Transverse colon (tissue), 4 donors: ENCODE measurements at places on chromosomes 5 and 9.

GRCh38 chr5:18959535-18959934 lies 1028.5 kb downstream of the CDH18 start:
- DNase-seq: no peak

- DNase-seq: no peak
These were observed 358.9 kb downstream of the DEPDC1B start for GRCh38 chr5:60340965-60341471.

- DNase-seq: peak; percentile 7
These were observed 920 bp downstream of the LPCAT1 start for GRCh38 chr5:1522601-1523479.

DNA sequence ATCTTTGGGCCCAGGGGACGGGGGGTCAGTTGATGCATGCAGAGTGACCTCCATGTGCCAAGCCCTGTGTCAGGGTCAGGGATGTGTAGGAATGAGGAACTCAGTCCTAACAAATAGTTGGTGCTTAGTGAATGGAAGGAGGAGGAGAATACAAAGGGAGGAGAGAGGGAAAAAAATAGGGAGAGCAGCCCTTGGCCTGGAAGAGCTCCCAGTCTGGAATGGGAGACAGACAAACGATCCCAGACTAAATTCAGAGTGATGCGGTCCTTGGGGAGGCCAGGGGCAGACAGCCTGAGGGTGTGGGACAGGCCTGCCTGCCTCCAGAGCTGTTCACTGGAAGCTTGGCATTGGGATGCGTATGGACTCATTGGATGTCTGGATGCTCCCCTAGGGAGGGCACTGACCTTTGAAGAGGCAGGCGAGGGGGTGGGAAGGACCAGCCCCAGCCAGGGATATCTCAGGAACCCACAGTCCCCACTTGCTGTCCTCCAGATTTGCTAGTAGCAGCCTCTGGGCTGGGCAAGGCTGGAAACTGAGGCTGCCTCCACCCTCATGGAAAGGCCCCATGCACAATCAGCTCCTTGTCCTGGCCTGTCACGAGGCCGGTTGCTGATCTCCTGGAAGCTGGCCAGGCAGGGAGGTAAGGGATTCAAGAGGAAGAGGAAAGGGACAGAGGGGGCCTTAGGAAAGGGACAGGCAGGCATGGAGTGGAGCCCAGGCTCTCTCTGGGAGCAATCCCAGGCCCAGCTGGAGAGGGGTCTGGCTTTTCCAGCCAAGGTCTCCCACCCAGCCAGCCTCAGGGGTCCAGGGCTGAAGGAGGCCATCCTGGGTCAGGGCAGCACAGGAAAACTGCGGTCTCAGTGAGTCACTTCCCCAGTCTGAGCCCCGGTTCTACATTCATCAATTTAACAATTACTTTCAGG lies 69.0 kb upstream of the GGTA1 start:
- DNase-seq: peak; percentile 24

DNA sequence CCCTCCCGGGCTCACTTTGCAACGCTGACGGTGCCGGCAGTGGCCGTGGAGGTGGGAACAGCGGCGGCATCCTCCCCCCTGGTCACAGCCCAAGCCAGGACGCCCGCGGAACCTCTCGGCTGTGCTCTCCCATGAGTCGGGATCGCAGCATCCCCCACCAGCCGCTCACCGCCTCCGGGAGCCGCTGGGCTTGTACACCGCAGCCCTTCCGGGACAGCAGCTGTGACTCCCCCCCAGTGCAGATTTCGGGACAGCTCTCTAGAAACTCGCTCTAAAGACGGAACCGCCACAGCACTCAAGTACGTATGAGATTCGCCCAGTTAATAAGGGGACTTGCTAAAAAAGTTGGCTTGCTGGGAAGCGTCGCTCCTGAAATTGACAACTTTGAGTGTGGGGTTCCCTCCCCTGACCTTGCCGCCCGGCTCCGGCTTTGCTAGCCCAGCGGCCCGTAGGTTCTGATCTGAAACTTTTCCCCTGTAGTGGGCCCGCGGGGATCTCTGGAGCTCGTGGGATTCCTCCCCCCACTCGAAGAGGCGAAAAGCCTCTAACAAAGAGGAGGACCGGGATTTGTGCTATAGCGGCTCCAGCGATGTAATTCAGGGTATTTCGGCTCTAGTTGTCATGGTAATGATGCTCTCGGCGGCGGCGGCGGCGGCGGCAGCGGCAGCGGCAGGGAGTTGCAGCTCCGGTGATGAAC lies 572 bp downstream of the NR4A3 start:
- peak; percentile 52 for DNase-seq

DNA sequence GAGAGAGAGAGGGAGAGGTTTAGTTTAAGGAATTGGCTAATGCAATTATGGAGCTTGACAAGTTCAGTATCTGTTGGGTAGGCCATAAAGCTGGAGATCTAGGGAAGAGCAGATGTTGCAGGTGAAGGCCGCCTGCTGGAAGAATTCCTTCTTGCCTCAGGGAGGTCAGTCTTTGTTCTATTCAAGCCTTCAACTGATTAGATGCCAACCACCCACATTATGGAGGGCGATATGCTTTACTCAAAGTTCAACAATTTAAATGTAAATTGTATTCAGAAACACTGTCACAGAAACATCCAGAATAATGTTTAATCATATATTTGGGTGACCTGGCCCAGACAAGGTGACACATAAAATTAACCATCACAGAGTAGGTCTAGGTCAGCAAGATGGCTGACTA lies 51.7 kb upstream of the SSBP2 start:
- DNase-seq: no peak

DNA sequence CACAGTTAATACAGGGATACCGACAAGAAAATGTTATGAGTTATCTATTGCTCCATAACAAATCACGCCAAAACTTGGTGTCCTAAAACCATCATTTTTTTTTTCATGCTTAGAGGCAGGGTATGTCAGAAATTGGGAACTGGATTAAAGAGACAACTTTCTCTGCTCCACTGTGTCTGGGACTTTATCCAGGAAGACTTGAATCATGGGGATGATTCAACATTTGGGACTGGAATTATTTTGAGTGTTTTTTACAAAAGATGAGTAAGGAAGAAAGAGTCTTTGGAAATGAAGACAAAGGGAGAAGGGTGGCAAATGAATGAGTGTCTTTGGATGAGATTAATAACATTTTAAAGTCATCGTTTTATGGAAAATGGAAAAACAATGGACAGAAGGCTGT lies 1883.7 kb upstream of the C9orf72 start:
- DNase-seq: no peak

DNA sequence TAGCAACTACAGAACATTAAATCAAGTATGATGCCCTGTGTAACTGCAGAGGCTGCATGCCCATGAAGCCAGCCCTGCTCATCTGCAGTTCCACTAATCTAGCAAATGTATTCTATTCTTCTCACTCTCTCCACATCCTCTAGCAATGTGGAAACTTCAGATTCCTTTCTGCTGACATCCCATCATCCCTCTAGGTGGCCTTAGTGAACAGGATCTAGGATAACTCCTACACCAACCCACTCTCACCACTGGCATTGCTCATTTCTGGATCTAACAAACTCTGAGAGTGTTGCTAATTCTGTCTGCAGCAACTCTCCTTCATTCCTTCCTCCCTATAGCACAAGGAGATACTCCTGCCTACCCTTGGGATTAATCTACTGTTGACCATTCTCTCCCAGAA lies 80.8 kb downstream of the FAM81B start:
- DNase-seq: no peak

DNA sequence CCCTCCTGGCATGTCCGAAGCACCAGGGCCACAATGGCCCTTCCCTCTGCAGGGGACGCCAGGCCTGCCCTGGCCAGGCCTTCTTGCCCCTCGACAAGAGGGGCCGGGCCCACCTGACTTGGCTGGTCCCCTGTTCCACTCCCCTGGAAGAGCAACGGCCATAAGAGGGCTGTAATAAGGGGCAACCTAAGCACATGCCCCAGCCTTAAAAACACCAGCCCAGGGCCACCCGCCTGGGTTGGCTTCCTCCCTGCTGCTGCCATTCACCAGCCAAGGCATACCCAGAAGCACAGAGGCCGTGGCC lies 8.5 kb downstream of the GFPT2 start:
- no peak for DNase-seq

- DNase-seq: no peak
These were observed 52.2 kb upstream of the TESK1 start for GRCh38 chr9:35552837-35553236.

DNA sequence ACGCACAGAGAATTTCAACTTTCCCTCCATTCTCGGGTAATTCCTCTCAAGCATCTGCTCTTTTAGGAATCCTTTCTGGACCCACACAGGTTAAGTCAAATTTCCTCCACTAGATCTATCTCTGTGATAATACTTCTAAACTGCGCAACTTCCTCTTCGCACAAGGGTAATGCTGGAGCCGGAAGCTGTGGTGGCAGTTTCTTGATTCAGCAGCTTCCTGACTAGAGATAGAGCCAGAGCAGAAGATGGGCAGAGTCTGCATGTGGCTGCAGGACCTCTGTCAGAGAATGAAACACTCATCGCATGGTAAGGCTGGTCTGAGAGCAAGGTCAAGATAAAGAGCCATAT lies 11.1 kb upstream of the CDC42SE2 start:
- peak; percentile 80 for DNase-seq

DNA sequence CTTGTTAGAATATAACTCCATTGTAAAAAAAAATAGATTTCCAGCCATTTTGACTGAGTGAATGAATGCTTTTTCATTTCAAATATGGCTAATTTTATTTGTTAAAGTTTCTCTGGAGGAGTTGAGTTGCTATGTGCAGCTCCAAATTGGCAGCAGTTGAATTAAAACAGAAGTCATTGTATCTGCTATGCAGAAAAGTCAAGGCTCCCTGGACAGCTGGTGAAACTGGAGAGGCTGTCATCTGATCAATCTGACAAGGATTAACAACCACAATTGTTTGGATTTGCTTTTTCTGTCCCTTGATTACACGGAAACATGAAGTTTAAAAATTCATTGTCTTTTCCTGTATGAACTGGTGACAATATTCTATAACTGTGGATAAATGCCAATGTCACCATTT lies 713.9 kb downstream of the EFNA5 start:
- DNase-seq: no peak

- DNase-seq: no peak
These were observed 1.7 kb downstream of the SNCB start for GRCh38 chr5:176628406-176629228.

GRCh38 chr9:33809506-33809905 lies 7.5 kb upstream of the UBE2R2 start:
- no peak for DNase-seq

DNA sequence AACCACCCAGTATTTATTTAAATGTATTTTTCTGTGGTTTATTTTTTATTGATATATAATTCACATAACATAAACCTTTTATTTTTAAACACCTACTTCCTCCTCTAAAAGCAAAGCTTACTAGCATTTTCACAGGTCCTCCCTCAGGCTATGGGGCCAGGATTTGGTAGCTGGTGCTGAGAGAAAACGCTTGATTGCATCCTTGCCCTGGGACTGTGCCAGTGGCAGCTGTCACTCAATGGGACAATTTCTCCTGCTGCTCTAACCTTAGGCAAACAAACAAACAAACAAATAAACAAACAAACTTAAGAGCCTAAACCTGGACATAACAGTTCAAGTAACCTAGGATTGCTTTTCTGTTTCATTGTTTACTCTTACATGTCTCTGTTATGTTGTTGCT lies 102.7 kb downstream of the FOCAD start:
- DNase-seq: no peak

GRCh38 chr5:148864113-148864841 lies 37.9 kb downstream of the ADRB2 start:
- no peak for DNase-seq

DNA sequence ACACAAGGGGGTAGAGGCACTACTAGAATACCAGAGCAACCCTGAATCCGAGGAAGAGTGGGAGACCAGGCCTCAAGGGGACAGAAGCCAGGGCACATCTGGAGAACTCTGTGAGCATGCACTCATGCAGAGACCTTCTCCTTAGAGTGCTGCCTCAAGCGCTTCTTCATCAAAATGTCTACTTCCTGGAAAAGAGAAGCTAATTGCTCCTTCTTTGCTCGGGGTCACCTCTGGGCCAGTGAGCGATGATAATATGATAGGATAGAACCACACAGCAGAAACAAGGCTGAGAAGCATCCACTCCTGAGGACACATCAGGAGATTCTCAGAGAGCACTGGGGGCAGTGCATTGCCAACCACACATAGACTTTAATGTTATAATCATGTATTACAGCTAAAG lies 23.7 kb upstream of the LMNB1 start:
- no peak for DNase-seq

DNA sequence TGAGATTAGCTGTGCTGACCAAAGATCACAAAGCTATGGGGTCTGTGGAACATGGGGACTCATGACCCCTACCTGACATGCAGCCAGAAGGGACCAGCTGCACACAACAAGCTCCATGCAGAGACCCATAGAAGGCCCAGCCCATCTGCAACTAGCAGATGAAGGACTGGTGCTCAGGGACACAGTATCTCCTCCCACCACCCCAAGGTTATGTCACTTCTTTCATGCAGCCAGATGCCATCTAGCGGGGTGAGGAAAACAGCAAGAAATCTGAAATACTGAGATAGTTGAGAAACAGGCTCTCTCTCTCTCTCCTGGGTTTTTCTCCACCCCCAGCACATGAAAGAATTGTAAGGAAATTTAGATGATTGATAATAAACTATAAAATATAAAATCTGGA lies 161.3 kb upstream of the DAPK1 start:
- DNase-seq: no peak

GRCh38 chr9:89887286-89887685 lies 282.5 kb downstream of the GADD45G start:
- no peak for DNase-seq

GRCh38 chr5:36202521-36202961 lies 39.2 kb downstream of the NADK2 start:
- no peak for DNase-seq

GRCh38 chr5:167355346-167355745 lies 936.1 kb upstream of the WWC1 start:
- DNase-seq: no peak

DNA sequence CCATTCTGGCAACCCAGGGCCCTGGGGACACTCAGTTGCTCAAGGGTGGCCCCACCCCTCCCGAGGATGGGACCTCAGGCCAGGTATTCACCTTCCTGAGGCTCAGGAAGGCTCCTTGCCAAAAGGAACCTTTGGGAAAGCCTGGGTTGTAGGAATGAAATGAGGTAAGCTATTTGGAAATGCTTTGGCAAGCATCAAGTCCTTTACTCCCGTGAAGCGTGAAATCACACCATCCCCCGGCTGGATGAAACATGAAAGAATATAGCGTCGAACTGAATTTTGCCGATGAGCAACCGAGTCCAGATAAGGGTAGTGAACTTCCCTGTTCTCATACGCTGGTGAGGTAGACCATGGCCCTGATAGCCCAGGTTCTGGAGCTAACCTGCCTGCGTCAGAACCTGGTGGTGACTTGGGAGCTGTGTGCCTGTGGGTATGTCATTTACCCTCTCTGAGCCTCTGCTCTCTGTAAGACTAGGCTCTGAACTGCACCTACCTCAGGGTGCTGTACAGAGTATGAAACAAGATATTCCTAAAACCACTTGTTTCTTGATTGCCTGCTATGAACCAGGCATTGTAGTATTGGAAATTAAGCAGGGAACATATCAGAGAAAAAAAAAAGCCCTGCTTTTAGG lies 105.3 kb upstream of the BOD1 start:
- no peak for DNase-seq

DNA sequence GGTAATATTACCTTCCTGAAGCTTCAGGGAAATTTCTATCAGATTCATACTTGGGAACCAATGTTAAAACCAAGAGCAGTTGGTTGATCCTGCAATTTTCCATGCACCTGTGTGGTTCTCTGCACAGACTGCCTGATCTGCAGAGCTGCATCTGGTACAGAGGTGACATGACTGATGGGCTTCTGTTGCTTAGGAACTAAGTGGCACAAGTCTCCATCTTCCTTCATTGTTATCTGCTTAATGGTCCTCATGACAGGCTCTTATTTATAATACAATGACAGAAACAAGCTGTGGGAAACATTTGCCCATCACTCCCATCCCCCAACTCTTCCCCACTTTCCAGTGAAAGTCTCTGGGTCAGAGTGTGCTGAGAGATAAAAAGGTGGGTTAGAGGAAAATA lies 799.1 kb downstream of the TAF11L14 start:
- no peak for DNase-seq
